ENCODE measurements at places on chromosomes 5 and 9.

GRCh38 chr5:119330367-119331183, 25.2 kb upstream of the TNFAIP8 start:
- DNase-seq, result no peak

GRCh38 chr5:163363389-163363788, 74.0 kb upstream of the CCNG1 start:
- no peak for DNase-seq

- no peak for DNase-seq
Observed at GRCh38 chr5:143440448-143441115, 37.1 kb upstream of the NR3C1 start.

DNA sequence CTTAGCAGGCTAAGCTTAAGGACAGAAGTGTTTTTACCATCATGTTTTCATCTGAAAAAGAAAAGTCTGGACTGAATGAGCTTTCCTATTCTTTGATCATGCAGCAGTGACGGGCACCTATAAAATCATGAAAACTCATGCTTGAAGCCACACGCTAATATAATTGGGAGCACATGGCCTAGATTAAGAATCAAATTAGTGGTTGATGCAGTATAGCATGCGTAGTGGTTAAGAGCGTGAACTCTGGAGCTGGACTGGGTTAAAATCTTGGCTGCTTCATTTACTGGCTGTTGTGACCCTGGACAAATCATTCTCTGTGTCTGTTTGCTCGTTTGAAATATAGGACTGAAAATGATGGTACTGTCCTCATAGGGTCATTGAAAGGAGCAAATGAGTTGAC, 49.9 kb upstream of the IL13 start:
- DNase-seq, result no peak

- no peak for DNase-seq
Observed at GRCh38 chr5:81408496-81408895, 14.6 kb upstream of the ACOT12 start.

DNA sequence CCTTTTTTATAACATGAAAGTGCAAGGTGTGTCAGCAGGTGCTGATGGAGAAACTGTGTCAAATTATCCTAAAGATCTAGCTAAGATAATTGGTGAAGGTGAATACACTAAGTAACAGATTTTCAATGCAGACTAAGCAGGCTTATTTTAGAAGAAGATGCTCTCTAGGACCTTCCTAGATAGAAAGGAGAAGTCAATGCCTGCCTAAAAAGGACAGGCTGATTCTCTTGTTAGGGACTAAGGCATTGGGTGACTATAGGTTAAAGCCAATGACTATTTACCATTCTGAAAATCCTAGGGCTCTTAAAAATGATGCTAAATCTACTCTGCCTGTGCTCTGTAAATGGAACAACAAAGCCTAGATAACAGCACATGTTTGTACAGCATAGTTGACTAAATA, 1682.4 kb downstream of the MAT2B start:
- no peak for DNase-seq

DNA sequence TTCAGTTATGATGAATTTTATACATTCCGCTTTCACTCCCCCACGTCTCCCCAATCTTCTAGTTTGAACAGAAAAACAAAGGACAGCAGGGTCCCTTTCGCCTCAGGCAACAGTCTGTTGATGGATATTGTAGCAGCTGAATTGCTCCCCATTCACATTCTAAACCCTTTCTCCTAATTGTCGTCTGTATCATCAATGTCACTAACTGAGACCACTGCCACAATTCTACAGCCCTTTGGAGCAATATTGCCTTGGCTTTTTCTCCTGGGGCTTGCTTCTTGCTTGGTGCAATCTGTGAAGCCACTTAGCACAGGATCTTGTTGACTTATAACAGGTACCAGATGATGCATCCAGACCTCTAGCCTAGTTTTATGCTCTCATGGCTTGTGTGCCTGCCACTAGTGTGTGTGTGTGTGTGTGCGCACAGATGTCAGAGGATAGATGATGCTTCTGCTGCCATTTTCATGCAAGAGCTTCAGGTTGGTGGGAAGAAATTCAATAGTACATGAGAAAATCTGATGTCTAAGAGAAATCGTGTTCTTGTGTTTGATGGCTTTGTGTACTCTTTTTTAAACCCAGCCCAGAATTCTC, 195.2 kb upstream of the ISL1 start:
- no peak for DNase-seq

- no peak for DNase-seq
Observed at GRCh38 chr5:132022737-132023136, 11.3 kb upstream of the ACSL6 start.

DNA sequence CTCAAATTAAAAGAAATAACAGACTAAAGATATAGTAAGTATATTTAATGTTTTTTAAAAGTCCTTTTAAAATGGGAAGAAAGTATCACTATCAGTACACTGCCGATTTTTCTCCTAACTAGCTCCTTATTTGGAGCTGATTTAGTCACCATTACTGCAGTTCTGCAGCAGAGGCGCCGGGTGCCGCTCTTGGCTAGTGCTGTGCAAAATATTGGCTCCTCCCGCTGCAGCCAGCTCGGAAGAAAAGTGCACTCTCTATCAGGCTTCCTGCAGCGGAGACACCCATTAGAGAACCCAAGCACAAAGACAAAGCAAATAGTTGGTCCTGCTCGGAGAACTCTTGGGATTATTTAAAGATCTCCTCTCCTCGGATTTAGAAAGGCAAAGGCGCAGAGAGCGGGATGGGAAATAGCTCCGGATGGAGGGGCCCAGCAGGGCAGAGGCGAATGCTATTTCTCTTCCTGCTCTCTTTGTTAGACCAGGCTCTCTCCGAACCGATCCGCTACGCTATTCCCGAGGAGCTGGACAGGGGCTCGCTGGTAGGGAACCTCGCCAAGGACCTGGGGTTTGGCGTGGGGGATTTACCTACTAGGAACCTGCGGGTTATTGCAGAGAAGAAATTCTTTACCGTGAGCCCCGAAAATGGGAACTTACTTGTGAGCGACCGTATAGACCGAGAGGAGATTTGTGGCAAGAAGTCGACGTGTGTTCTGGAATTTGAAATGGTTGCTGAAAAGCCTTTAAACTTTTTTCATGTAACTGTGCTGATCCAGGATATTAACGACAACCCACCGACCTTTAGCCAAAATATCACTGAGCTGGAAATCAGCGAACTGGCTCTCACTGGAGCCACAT, at the start of gene PCDHGB3:
PCDHGB3 (plus strand) TSS at position 249 of the 855 bp plus-strand sequence; CDS start at position 402, 153 bp downstream.
- DNase-seq, result no peak

- no peak for DNase-seq
Observed at GRCh38 chr9:14058325-14058688, 255.6 kb downstream of the NFIB start.

DNA sequence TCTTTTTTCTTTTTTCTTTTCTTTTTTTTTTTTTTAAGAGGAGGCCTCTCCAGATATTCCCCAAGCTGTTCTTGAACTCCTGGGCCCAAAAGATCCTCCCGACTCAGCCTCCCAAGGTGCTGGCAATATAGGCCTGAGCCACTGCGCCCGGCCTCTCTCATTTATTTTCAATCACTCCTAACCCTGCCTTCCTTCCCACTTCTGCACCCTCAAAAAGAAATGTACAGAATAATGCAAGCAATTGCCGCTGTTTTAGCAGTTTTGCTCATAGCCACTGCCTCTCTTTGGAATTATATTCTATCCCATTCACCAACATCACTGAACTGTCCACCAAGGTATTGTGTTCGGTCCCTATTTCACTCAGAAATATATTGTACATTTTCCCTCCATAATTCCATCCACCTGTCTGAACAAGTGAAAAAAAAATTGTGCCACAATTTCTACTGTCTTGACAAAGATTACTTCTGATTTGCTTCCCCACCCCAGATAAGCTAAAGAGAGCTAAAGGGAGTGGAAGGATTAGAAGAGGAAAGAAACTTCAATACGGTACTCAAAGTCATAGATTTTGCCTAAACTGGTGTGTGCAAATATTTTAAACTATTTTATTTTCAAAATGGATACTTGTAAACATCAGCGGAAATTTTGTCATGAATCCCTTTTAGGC, 1.9 kb downstream of the FNBP1 start:
- no peak for DNase-seq

GRCh38 chr9:121949364-121949763, 143.7 kb downstream of the TTLL11 start:
- DNase-seq, result no peak

DNA sequence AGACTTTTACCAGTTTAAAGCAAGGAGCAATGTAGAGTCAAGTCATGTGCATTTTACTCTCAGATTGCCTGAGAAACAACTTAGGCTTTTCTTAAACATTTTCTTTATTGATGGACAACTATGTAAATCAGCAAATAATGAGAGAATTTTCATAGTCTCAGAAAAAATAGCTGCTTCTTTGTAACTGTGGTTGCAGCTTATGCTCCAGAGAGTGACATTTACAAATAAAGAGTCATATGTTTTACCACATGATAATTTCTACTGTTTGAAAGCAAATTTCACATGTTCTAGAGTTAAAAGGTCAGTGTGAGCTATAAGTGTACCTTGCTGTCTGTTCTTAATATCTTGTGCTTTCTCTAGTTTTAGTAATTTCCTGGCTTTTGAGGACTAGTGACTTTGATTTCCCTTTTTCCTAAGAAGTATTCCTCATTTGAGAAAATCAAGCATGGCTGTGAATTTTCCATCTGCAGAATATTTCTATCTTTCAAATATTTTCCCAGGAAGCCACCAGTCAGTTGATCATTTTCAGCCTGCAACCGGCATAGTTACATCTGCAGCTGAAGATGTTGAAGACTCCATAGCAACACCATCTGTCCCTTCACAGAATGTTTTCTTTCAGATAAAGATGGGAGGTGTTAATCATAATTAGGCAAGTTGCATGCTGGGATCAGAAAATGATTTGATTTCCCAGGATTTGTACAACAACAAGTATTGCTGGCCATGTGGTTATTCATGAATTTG, 229.9 kb downstream of the SGCD start:
- no peak for DNase-seq

Measured in activated CD4-positive, alpha-beta T cell treated with anti-CD3 and anti-CD28 coated beads for 1 hour (primary cell).